ENCODE measurements at places on chromosomes 13 and 19.

DNA sequence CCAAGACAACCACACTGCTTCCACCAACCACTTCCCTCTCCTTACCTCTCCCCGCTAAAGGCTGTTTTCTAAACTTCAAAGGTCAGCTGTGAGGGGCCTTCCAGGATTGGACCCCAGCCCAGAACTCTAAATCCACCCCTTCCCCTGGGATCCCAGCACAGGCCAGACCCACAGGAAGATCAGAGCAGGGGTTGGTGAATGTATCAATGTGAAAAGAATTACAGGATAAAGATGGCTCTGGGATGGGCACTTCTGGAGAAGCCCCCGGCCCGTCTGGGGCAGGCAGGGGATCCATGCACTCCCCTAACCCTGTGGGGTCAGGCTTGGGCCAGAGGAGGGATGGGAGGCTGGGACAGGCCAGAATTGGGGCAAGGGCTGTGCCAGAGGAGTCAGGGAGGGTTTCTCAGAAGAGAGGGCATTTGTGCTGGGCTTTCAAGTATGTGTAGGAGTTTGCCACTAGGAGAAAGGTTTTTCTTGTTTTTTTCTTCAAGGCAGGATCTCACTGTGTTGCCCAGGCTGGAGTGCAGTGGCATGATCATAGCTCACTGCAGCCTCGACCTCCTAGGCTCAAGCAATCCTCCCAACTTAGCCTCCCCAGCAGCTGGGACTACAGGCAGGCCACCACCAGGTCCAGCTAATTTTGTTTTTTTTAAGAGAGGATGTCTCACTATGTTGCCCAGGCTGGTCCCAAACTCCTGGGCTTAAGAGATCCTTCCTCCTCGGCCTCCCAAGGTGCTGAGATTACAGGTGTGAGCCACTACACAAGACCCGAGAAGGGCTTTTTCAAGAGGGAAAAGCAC, 1.0 kb upstream of the MEF2B start:
- no peak for DNase-seq

DNA sequence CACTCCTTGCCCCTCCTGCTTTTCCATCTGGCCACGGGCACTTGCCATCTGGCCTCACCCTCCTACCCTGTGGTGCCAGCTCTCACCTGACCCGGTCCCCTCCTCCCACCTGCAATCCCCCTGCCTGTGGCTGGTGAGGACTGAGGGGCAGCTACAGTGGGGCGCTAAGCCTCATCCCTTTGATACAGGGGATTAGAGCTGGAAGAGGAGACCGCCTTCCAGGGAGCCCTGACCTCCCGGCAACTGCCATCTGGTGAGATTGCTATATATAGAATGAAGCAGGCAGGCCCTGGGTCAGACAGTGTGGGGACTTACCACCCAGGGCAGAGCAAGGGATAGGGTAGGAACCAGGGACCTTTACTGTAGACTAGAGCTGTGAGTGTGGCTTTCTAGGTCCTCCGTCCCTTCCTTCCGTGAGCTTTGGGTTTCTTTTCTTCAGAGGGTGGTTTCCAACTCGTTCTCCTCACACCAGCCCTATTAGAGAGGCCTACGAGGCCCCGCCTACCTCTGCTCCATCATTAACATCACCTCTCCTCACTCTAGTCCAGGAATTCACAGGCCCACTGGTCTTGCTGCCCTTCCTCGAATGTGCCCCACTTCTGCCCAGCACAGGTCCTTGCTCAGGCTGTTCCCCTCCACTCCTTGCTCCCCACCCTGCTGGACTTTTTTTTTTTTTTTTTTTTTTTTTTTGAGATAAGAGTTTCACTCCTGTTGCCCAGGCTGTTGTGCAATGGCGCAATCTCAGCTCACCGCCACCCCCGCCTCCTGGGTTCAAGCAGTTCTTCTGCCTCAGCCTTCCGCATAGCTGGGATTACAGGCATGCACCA, 7.7 kb downstream of the KASH5 start:
- DNase-seq: no peak

DNA sequence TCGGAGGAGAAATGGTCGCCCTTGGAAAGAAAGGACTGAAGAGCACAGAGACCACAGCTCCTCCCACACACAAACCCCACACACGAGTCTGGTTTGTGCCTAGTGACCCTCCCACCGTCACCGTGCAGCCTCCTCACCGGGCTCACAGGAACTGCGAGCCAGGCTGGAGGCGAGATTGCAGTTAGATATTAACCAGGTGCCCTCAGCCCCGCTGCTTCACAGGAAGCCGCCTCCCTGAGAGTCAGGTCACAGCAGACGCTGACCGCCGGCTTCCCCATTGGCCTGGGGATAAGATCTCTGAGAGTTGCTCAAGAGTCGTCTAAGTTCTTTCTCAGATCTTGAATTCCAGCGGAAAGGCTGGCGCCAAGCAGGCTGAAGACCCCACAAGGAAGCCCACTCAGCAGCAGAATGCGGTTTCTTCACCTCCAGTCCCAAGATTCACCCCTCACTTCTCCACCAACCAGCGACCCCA, 870 bp downstream of the ZNF44 start:
- DNase-seq: peak; percentile 46

DNA sequence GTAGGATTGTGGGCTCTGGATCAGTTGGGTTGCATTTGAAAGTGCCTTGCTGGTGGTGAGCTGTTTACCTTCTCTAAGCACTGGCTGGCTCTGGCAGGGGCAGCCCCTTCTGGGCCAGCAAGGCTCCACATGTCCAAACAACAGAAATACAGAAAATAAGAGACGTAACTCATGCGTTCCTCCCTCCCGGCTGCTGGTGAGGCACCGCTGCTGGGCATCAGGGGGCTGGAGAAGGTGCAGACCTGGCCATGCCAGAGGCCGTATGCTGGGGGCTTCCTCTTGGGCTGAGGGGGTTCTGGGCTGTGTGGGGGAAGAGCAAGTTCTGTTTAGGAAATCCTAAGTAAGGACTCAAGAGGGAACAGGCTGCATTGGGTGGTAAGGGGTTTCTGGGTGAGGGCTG, 140.6 kb downstream of the URI1 start:
- no peak for DNase-seq

DNA sequence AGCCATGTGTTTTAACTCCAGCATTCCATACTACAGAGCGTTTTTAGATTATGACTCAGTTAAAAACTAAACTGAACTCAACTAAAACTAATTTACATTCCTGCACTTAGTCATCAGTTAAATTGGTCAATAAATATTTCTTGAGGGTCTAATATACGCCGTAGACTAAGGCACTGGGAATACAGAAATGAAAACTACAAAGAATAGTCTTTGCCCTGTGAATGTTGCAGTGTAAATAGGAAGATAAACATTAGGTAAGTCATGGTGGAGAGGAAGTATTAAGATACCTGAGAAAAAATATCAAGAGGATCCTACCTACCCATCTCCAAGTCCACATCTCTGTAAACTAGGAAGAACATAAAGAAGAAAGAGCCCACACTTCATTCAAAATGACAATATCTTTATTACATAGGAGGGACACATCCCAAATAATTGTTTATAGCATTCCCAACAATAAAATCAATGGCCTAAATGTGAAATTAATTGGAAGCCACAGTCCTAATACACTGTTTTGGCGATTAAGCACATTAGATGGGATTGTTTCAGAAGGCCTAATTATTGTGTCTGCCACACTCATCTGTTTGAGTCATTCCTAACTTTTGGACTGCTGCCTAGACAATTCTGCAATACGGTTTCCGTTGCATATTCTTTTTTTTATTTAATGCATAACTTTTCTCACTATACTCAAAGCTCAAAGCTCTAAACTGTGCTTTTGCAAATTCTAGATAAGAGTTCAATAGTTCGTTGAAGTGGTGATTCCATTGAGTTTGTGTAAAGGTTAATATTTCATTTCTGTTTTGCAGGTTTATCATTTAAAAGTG, 52.9 kb downstream of the MBNL2 start:
- DNase-seq: no peak

DNA sequence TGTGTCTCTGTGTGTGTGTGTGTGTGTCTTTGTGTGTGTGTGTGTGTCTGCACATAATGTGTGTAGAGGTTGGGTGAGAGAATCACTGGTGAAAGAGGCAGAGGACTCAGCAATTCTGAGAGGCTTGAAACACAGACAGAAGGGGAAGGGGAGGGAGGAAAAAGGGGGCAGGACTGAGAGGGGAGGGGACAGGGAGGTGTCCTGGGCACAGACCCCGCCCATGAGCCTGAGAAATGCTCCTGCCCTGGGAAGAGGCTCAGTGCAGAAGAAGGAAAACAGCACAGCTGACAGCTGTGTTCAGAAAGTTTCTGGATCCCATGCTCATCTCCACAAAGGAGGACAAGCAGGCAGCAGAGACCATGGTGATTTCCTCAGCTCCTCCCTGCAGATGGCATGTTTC, 59.1 kb upstream of the CEACAM8 start:
- DNase-seq: no peak

GRCh38 chr19:50311723-50312635, 17.2 kb downstream of the KCNC3 start:
- no peak for DNase-seq

DNA sequence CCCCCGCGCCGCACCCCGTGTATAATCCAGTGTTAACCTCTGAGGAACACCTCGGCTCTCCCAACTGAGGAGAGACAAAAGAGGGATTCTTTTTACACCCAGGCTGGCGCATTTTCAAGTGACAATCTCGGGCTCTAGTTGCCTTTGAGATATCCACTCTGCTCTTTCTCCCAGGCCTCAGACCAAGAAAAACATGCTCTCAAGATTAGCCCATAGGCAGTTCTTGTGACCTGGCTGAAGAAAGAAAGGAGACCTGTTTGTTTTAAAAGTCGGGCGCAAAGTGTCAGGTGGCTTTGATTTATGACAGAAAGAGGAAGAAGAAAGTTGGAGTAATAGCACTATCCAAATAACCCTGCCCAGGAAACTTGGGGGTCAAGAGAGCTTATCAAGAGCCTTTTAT, 27.3 kb downstream of the SHISA2 start:
- DNase-seq: no peak

DNA sequence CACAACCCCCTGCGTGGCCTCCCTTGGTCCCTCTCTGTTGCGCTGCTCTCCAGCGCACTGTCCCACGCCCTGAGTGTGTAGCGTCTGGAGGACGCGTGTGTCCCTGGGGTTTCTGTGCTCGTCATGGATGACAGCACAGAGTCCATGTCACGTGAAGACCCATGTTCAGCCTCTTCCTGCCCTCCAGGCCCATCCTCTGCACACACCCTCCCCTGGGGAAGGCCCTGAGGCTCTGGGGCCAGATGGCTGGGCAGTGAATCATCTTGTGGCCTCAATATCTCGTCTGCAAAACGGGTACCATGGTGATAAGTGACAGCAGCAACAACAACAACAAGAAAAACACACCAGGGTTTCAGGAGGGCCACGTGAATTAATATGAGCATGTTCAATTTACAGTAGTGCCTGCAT, 71.5 kb upstream of the ARHGEF7 start:
- no peak for DNase-seq

DNA sequence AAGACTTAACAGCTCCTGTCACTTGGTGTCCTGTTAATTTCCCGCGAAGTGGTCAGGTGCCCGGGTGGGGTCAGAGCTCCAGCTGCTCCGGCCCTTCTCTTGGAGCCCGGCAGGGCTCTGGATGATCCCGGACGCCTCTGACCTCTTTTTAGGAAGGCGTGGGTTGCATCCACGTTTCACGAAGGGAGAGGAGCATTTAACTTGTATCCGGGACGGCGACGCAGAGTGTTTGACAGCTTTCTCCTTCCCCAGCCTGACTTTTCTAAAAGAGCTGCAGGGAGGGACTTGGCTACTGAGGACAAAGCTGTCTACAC, 656 bp downstream of the ZNF155 start:
- no peak for DNase-seq

- DNase-seq: no peak
Observed at GRCh38 chr13:76948149-76948548, at the start of gene ACOD1. ACOD1 (plus strand) TSS chr13:76948511; CDS start chr13:76948559, 48 bp downstream.

DNA sequence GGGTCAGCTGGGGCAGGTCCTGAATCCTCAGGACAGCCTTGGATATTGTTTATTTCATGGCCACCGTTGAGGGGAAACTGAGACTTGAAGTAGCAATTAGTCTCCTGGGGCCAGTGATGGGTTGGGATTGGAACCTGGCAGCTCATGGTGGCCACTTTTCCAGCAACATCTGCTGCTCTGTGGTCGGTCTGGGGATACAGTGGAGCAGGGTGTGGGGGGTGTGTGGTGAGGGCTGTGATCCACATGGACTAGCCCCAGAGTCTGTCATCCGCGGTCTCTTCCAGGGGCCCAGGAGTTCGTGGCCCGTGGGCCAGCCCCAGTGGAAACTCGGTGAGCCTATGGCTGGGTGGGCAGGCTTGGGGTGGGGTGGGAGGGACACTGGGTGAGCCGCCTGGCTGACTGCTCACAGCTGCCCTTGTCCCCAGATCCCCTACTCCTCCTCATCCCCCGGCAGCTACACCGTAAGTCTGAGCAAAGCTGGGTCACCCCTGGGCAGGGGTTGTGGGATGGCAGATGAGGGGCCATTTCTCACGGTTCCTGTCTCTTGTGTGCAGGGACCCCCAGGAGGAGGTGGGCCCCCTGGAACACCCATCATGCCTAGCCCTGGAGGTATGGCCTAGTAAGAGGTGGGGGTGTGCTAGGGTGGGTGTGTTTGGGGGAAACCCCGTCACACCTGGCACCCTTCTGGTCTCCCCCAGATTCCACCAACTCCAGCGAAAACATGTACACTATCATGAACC, 5.5 kb downstream of the ISYNA1 start:
- no peak for DNase-seq

Data from naive thymus-derived CD8-positive, alpha-beta T cell (primary cell).